ENCODE measurements at places on chromosomes 5 and 9.

DNA sequence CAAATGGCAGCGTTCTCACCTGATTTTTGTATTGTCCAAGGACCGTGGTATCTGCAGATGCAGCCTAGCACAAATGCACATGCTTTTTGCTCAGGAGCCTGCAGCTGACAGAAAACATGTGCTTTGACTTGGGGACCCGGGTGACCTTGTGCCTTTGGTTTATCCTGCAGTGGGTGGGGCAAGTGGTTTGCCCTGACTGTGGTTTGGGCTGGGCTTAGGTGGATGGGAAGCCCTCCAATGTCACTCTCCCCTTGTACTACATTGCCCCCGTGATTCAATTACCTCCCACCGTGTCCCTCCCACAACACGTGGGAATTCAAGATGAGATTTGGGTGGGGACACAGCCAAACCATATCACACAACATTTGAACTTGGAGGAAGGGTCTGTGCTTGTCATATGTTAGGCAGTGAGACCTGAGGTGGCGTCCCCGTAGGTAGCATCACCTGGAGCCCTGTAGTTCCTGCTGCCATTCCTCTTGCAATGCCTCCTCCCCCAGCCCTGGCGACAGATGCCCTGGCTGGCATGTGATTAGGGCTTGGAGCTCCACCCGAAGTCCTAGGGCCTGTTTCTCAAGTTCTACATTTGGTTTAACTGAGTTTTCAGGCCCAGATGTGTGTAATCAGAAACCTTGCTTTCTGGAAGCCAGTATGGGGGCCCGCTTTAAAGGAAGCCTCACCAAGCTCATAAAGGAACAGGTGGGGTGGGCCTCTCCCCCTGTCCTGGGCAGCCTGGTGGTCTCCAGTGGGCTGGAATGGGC, 2.1 kb downstream of the ANKRD33B start:
- DNase-seq: no peak

DNA sequence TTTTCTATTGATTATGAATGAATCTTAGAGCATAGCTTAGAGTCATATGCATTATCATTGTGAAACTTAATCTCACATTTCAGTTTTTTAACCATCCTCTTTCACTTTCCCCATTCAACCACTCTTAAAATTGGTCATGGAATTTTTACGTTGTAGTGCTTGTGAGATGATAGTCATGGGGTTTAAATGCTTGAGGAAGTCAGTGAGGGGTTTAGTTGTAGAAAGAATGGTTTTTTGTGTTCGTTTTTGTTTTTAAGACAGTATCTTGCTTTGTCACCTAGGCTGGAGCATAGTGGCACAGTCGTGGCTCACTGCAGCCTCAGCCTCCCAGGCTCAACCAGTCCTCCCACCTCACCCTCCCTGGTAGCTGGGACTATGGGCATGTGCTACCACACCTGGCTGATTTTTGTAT, 19.6 kb downstream of the UGCG start:
- DNase-seq: no peak

DNA sequence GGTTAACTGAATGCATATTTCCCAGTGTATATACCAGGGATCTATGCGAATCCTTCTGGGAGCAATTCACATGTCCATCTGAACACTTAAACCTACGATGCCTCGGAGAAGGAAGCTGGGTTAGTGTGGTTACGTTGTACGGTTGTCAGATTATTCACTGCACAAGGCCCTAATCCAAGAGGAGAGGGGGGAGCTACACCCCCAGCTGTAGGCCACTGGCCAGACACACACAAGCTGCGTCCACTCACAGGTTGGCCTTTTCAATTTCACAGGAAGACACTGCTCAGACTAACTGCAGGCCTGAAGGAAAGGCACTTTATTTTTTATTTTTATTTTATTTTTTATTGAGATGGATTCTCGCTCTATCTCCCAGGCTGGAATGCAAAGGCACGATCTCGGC, 184.5 kb upstream of the GNA14 start:
- no peak for DNase-seq

DNA sequence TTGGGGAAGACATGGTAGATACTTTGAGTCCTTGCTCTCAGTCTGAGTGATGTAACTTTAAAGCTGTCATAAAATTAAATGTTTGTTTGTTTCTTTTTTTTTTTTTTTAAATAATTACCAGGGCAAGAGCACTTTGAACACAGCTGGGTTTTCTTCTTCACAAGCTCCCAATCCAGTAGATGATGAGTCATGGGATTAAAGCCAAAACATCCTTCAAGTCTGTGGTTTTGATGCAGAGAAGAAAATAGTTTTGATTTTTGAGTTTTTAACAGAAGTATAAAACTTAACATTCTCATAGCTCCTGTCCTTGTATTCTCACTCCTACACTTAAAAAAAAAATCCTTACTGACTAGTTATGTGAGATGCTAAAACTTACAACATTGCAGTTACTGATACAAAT, 34.8 kb upstream of the IL31RA start:
- no peak for DNase-seq

- no peak for DNase-seq
Measured at GRCh38 chr9:116087246-116087645, 66.3 kb upstream of the PAPPA start.

GRCh38 chr5:170312666-170313065, 15.1 kb upstream of the LCP2 start:
- peak; percentile 51 for DNase-seq

- peak; percentile 35 for DNase-seq
Measured at GRCh38 chr9:88322906-88323566, 65.2 kb upstream of the SPIN1 start.

- no peak for DNase-seq
Measured at GRCh38 chr9:106149956-106150355, 455.6 kb downstream of the TMEM38B start.

DNA sequence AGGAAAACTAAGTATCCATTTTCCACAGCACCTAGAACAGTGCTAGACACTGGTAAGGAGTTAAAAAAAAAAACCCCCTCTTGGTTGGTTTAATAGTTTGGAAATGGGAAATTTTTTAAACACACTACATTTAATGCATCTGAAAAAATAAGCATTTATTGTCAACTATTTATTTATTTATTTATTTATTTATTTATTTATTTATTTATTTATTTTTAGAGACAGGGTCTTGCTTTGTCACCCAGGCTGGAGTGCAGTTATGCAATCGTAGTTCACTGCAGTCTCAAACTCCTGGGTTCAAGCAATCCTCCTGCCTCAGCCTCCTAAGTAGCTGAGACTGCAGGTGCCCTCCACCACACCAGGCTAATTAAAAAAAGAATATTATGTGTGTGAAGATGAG, 51.6 kb downstream of the SNCAIP start:
- no peak for DNase-seq

GRCh38 chr5:67195406-67196275, 958 bp downstream of the CD180 start:
- DNase-seq: no peak

DNA sequence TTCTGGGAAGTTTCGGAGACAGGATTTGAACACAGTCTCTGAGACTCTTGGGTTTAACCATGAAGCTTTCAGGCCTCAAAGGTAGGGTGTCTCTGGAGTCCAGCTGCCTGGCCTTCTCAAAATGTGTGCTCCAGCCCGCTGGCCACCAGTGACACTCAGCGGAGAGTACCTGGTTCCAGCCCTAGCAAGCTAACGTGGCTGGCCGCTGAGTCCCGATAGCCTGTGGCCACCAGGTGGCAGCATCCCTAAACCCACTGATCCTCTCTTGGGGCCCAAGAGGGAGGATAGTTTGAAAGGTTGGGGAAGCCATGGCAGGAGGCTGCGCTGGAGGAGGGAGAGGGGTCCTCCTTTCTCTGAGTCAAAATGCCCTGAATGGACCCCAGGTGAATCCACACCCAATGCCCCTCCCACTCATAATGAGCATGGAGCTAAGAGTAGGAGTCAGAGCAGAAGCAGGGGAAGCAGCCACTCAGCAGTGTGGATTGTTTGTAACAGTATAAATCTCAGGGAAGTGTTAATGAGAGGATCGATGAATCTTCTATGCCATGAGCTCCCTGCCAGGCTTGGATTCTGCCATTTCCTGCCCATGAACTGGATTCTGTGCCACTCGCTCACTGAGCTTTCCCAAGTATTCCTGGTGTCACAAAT, 5.4 kb upstream of the TIFAB start:
- DNase-seq: peak; percentile 32

- DNase-seq: no peak
Measured at GRCh38 chr9:110072597-110073355, 135.2 kb downstream of the C9orf152 start.

GRCh38 chr5:124583469-124584350, 162.7 kb downstream of the ZNF608 start:
- DNase-seq: no peak

Data from T follicular helper cell (primary cell).